ENCODE measurements at places on chromosomes 2 and 18.

DNA sequence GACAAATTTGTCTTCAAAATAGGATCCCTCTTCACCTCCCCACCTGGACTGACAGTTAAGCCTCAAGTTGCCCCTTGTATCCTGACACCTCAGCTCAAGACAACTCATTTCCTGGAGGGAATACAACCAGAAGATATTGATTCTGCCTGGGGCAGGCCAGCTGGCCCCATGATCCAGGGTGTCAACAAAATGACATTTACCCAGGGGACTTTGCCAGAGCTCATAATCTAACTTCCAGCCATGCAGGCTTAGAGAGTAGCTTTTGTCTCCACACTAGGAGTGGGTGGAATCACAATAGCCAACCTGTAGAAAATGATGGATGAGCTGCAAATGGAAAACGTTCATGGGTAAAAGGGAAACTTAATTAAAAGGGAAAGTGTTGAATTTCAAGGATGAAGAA, 220.1 kb upstream of the DPP10 start:
- DNase-seq = no peak

- DNase-seq = no peak
Observed at GRCh38 chr18:79926715-79927606, 24.5 kb downstream of the SLC66A2 start.

GRCh38 chr2:176963568-176964287, 248.9 kb upstream of the HNRNPA3 start:
- no peak for DNase-seq

DNA sequence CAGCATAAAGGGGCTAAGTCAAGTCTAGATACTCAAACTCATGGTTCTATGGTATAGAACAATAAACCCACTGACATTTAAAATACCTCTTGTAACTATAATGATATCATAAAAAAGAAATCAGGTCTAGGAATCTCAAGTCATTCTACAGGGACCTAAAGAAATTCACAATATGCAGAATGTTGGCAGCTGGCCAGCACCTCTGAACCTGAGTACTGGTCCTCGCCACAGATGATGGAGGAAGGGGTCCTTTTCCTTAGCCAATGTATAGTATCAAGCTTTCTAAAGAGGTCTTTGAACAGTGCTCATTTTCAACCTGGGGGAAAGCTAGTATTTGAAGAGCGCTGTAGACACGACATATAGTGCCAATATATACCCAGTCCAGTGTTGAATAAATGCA, 108.4 kb upstream of the ITGB6 start:
- no peak for DNase-seq

GRCh38 chr2:46983065-46983801, 67.6 kb upstream of the MCFD2 start:
- DNase-seq = peak; percentile 53

DNA sequence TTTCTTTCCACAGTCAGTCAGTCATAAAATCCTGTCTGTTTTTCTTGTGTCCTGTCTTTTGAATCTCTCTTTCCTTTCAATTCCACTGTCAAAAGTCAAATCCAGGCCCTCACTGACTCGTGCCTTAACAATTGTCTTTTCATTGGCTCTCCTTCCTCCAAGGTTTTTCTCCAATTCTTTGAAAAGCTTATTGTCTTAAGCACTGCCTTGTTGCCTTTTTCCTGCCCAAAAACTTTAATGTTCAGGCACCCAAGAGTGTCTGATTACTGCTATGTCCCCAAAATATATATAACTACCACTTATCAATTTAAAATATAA, 13.9 kb upstream of the SULT1C4 start:
- no peak for DNase-seq

DNA sequence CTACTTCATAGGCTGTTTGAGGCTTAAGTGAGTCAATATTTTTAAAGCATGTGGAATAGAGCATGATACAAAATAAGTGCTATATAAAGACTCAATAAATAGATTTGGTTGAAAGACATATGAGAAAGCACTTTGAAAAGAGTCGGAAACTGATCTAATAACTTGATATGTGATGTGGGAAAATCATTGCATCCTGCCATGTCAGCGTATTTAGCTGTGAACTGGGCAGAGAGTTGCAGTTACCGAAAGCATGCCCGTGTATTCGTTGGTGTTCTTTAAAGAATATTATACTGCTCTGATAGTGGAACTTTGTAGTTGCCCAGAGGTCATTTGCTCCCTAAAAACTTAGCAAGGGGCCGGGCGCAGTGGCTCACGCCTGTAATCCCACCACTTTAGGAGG, 37.8 kb upstream of the ZNF516 start:
- DNase-seq = no peak

DNA sequence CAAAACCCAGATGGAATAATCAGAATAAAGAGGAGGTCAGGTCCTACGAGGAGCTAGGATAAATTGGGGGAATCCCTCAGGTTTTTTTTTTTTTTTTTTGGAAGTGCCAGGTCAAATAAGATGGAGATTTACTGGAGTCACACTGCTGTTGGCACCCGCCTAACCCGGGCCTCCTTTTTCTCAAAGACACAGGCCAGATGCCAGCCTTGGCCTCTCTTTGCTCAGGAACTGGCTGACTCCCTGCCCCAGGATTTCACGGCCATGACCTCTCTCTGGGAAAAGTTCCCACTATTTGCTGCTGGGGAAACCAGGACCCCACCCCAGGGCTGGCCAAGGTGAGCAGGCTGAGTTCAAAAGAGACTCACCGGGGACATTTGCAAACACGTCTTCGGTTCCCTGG, 2.5 kb downstream of the CD8A start:
- DNase-seq = no peak

GRCh38 chr2:147665105-147665504, 179.7 kb upstream of the ACVR2A start:
- DNase-seq = no peak

- no peak for DNase-seq
Observed at GRCh38 chr18:22946217-22946616, 13.1 kb downstream of the RBBP8 start.

GRCh38 chr18:33924576-33924975, 300.1 kb downstream of the NOL4 start:
- DNase-seq = no peak

GRCh38 chr2:24228470-24228869, 53.6 kb downstream of the FAM228A start:
- DNase-seq = peak; percentile 26

GRCh38 chr2:9532421-9532820, 23.2 kb downstream of the ADAM17 start:
- DNase-seq = no peak

- no peak for DNase-seq
Observed at GRCh38 chr2:119025013-119025412, 83.0 kb downstream of the MARCO start.

DNA sequence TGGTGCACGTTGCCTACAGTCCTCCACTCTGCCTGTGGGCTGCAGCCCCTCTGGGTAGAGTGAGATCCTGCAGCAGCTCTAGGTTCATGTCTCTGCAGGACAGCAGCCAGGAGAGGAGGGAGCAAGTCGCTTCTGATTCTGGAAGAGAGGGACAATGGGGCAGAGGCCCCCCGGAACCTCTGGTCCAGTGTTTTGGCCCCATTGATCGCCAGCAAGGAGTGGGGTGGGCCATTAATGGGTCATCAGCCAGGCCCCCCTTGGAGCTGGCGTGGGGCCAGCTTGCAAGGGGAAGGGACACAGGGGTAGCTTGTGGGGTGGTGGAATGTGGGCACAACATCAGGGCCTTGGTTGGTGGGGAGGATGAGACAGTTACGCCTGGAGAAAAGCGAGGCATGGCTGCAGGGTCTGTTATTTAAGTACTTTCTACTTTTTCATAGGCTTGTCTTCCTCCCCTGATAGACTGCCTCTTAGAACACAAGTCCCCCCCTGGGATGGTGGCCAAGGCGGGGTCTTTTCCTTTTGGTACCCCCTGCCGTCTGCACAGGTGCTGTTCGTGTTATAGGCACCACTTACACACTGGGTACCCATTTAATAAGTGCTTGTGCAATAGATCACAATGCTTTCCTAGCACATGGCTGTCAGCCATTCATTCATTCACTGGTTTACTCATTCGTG, 44.6 kb downstream of the INHBB start:
- DNase-seq = no peak

DNA sequence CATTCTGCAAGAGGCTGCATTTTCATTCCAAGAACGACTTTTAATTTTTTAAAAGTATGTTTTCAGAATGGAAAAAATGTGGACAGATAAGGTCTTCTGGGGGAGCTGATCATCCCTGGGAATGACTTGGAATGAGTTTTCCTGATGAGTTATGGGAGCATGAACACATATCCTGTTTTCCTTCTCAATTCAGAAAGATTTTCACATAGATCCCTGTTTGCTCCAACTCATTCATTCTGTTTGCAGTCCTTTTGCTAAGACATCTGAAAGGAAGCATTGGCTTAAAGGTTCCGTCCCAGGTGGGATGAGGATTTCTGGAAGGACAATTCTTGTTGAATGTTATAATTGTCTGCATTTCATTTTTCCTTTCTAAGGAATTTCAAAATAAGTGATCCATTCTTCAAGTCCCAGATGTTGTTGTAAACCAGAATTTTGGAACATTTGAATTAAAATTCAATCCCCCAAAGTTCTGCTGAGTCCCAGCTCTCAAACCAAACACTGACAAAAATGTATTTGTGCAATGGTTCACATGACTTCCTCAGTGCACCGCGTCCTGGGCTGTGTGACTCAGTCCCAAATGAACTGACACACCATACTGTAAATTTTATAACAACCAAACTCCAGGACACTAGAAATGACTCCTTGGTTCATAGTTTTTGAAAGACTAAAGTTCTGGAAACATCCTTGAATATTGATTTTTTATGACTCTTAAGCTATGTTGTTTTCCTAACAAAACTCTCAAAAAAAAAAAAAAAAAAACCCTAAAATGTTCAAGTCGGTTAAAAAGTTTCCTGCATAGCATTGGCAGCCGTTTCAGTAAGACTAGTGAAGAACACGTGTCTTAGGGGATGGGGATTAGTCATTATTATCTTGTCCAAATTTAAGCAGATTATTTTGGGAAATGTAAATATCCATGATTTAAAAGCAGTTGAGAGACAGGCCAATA, 281.8 kb upstream of the TCF4 start:
- DNase-seq = no peak

Measured in hematopoietic multipotent progenitor cell treated with erythropoietin and hydrocortisone succinate and interleukin-3 and kit ligand, for 8 days (in vitro differentiated cells).